ENCODE measurements at places on chromosomes 12 and 14.

DNA sequence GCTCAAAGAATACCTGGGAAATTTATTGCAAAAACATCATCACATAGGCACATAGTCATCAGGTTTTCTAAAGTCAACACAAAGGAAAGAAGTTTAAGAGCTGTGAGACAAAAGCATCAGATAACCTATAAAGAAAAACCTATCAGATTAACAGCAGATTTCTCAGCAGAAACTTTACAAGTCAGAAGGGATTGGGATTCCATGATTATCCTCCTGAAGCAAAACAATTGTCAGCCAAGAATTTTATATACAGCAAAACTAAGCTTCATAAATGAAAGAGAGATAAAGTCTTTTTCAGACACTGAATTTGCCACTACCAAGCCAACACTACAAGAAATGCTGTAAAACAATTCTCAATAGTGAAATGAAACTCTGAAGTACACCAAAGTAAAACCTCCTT, 28.8 kb upstream of the LGR5 start:
- DNase-seq, result no peak

GRCh38 chr12:82817368-82817767, 130.7 kb downstream of the TMTC2 start:
- no peak for DNase-seq

DNA sequence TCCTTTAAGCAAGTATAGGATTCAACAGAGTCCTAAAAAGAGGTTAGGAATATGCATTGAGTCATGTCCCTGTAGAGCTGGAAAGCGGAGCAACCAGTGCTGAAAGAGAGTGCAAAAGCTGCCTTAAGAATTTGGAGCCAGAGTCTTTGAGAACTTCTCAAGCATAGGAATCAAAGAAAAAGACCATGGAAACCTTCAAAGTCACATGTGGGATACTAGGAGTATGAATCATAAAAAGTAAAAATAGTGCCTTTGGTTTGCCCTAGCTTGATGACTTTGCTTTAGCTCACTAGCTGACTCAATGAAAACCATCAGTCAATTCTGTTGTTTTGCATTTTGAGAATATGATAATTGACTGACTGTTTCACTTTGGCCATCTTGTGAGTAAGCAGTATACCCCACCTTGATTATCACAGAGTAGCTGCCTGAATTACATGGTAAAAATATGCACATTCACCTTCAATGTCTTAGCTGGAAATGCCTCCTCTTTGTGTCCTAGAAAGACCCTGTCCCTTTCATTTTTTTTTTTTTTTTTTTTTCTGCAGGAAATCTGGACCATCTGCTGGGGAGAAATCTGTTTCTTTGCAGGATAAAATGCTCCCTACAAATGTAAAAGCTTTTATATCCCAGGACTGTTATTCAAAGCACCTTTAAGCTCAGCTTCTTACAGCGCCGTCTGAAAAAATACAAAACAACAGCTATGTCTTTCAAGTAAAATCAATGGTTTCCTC, 248.6 kb upstream of the KRR1 start:
- DNase-seq, result no peak

DNA sequence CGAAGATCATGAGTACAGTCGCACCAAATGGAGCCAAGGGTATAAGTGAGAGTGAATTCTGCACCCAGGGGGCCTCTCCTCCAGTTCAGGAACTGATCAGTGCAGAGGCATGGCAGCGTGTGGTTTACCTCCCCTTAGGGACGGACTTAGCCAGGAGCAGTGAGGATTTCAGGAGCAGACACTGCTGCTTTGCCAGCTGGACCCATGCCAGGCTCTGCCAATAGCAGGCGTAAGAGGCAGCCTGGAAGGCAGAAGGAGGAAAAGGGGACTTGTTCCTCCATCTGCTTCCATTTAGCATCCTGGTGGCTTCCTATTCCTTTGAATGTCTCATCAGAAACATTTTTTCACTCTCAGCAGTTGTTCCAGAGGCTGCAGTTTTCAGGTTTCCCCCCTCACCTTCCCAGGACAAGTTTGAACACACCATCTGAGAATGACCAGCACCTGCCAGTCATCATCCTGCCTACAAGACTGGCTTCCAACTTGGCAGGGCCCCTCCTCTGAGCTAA, 137.0 kb upstream of the LMNTD1 start:
- no peak for DNase-seq

DNA sequence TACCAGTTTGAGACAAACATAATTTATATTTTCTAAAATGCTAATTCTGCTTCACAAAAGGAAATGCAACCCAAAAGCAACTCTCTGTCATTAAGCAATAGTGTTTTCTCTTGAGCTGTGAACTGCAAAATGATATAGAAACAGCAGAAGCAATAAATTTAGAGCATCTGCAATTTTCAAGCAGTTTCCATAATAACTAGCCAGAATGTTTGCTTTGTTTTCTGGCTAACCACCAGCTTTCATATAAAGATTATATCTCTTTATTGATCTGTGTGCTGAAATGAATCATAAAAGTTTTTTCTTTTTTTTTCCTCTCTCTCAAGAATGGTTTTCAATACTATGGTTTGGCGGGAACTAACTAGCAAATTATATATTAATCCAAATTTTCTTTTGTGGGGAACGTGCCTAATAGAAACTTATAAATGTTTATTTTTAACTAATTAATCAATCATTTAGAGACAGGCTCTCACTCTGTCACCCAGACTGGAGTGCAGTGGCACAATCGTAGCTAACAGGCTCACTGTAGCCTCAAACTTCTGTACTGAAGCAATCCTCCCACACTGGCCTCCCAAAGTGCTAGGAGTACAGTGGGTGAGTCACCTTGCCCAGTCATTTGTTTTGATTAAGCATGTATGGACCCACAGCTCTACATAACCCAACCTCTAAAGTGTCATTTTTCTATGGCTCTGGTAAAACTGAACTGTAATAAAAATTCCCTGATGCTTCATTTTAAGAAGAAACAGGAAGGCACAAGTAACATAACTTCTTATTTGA, 830.1 kb upstream of the MGAT4C start:
- DNase-seq, result no peak

GRCh38 chr14:60642270-60643140, 6.8 kb downstream of the SIX1 start:
- no peak for DNase-seq

- no peak for DNase-seq
Observed at GRCh38 chr12:44431647-44432343, 444.3 kb downstream of the NELL2 start.

DNA sequence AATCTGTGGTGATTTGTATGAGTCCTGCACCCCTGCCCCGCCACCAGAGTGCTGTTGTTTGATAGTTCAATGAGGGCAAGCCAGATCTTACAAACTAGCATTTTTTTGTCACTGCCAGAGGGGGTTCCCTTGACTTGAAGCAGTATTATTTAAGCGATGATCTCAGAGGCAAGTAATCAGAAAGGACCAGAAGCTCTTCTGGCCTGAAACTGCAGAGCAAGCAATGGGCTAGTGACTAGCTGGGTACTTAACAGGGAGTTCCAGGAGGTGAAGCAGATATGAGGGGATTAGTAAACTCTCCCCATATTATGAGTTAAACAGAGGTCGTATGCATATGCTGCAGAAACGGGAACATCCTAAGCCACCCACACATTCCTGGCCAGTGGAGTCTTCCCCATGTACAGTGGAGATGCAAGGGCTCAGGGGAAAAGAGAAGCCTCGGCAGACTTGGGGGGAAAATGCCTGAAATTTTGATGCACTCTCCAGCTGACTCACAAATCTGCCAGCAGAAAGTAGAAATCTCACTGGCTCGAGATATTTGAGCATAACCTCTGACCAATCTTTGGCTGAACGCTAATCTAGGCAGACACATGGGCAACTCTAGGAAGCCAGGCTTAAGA, 8.3 kb upstream of the CRACR2A start:
- DNase-seq, result no peak

DNA sequence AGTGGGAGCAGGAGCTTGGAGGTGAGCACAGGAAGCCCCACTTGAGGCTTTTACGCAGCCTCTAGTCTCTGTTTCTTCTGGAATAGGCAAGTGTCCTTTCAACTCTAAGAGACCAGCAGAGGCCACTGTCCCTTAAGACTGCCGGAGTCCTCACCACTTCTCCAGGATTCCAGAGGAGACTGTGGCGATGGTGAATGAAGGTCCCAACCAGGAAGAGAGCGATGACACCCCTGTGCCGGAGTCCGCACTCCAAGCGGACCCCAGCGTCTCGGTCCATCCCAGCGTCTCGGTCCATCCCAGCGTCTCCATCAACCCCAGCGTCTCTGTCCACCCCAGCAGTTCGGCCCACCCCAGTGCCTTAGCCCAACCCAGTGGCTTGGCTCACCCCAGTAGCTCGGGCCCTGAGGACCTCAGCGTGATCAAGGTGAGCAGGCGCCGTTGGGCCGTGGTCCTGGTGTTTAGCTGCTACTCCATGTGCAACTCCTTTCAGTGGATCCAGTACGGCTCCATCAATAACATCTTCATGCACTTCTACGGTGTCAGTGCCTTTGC, 442 bp downstream of the FLVCR2 start:
- no peak for DNase-seq

DNA sequence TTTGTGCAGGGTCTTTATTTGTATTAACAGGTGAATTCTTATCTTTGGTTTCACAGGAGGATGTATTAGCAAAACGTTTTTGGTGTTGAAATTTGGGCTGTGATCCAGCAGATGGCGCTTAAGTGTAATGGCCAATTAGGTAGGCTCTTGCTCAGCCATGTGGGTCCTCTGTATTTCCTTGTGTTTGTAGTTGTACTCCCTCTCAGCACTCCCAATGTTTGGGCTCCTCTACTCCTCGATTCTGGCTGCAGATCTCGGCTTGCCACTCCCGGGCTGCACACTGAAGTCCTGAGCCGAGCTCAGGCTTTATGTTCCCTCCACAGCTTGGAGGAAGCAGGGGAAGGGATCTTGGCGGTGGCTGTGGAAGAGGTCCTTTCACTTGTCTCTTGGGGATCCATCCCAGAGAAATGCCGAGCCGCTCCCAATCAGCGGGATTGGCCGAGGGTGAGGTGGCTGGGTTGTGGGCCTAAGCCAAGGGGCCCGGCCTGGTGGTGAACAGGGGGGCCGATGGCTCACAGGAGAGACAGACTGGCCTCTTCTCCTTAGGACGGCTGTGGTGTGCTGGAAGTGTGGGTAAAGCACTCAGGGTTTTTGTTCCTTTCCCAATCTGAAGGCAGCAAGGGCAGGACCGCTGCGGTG, 133.7 kb downstream of the AEBP2 start:
- DNase-seq, result peak; percentile 4

DNA sequence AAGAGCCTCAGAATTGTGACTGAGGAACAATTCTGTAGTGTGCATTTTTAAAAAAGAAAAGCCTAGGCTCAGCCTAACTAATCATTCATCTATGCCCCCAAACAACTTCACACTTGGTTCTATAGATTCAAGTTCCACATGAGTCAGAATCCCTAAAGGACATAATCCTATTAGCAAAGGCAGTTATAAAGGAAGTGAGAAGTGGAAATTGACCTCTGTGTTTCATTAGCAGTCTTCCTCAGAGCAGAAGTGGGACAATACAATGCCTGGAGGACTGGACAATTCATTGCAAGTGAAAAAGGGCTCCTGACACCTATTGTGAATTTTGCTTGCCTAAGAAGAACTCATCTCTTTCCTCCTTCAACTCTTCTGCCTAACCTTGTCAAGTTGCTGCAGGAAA, 222.3 kb downstream of the PTPRO start:
- no peak for DNase-seq

- no peak for DNase-seq
Observed at GRCh38 chr12:104638851-104639240, 182.1 kb downstream of the CHST11 start.

- DNase-seq, result no peak
Observed at GRCh38 chr12:103840462-103840875, 565 bp downstream of the NT5DC3 start.

GRCh38 chr12:89484470-89484869, 40.1 kb downstream of the GALNT4 start:
- DNase-seq, result no peak

Measured in effector memory CD8-positive, alpha-beta T cell (primary cell).